Midbrain (tissue), 1 donor: ENCODE measurements at places on chromosomes 3 and 15.

DNA sequence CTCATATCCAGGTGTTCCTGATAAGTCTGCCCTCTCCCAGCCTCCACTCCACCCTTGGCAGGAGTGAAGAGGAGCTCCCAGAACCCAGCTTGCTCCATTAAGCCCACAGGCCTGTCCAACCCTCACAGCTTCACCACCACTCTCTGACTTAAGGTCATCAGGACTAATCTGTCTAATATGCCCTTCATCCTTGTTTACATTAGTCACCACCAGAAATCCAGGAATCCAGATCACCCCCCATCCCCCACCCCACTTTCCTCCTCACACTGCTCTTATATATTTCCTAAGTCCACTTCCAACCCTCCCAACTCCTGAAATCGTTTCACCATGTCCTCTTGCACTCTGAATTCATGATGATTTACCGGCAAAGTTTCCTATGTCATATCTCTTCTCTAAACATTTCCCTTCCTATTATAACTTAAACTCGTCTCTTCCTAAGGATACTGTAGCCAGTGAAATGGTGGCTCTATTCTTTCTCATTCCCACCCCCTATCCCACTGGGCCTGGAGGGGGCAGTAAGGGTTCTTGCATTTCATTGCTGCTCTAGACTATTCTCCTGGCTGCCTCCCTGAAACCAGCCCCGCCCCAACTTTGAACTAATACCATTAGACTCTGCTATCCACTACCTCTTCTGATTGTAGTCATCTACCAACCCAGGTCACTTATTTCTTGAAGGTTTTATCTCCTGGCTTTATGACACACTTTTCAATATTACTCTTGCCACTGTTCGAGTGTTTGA lies 43.4 kb downstream of the PPP2R3A start:
- DNase-seq, result no peak

DNA sequence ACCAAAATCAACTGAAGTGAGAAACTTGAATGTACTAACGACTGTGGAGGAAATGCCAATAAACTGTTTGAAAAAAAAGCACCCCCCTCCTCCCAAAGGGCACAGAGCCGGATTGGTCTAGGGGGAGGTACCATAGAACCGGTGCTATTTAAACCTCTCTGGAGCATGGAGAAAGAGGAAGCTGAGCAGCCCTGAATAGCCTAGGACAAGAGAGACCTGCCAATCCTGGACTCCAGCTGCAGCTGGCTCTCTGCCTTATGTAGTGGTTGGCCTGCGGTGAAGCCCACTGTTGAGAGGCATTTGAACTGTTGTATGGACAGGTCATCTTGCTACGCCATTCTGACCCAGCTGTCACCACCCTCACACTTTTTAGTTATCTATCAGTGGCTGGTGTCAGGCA lies 1.5 kb upstream of the SH3GL3 start:
- DNase-seq, result no peak

- DNase-seq, result no peak
Measured at GRCh38 chr15:91976966-91977365, 123.5 kb downstream of the SLCO3A1 start.

DNA sequence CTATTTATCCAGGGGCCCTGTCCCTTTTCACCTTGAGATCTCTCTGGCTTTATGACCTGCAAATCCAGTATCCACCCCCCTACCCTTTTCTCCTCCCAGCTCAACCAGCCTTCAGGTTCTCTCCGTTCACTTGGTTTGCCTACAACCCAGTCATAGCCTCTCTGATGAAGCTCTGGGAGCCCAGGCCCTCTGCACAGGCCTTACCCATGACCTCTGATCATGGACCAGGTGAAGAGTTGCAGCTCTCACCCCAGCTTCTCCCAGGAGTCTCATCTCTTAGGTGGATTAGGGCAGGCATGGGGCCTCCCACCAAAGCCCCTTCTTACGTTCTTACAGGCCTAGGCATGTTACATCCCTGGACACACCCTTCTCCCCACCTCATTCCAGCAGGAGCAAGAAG lies 59.8 kb downstream of the EXOG start:
- no peak for DNase-seq

DNA sequence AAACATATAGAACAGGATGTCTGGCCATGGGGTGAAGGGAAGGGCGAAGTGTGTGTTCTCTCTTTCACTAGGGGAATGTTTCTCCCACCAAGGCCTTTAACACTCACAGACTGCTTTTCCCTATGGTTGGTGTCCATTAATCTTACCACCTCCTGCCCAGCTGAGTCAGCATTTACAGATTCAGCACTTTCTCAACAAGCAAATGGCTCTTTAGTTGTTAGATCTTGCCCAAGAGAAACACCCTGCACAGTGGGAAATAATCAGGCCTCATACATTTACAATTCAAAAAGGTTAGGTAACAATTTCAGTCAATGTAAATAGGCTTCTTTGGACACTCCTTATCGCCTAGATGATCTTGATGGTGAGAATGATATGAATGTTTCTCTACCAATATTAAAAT lies 418.2 kb downstream of the EPHA3 start:
- DNase-seq, result no peak

DNA sequence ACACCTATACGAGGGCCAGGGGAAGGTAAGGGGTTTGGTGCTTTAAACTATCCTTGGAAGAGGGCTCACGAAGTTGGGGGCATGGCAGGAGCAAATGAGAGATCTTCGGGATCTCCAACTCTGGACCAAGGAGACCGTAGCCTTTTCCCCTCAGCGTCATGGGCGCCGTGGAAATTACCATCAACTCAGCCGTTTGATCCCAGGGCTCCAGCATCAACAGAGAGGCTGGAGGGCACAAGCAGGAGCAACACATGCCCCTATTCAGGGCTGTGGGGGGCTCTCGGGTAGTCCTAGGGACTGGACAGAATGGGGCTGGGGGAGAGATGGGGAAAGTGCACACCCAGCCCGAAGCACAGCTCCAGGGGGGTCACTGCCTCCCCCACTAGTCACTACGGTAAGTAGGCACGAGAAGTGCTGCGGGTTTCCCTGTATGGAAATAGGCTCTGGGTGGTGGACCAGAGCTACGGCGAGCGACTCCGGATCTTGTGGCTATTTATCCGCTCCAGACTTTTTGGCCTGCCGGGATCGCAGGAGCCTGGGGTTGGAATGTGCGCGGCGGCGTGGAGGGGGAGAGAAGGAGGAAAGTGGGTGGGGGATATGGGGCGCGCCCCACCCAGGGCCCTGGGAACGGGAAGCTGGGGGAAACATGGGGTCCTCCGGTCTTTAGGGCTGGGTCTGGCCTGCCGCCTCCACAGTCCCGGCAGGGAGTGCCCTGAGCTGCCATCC lies 539 bp upstream of the LAMB2 start:
- DNase-seq, result peak; percentile 78

DNA sequence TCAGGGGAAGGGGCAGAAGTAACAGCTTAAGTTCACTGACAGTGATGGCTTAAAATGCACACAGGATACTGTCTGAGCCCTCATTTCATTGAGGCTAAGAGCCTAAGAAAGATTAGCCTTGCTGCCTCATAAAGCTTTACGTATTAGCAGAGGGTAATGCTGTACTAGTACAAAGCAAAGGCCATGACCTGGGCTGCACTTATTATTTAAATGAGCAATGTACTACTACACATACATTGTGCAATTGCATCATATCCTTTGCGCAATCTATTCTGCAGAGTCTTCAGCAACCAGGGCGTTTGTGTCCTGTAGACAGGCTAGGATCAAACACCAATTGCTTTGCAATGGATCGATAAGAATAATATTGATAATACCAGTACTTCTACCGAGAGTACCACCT lies 221.8 kb downstream of the TPRG1 start:
- DNase-seq, result no peak

- DNase-seq, result no peak
Measured at GRCh38 chr15:32898414-32898813, 180.6 kb downstream of the GREM1 start.

GRCh38 chr15:57097246-57097645 lies 178.8 kb downstream of the TCF12 start:
- DNase-seq, result no peak

DNA sequence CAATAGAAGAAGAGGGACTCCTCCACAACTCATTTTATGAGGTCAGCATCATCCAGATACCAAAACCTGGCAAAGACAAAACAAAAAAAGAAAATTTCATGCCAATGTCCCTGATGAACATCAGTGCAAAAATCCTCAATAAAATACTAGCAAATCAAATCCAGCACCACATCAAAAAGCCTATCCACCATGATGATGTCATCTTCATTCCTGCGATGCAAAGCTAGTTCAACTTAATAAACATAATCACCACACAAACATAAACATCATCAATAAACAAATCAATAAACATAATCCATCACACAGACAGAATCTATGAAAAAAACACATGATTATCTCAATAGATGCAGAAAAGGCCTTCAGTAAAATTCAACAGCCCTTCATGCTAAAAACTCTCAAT lies 342.1 kb downstream of the RSL24D1 start:
- DNase-seq, result no peak

GRCh38 chr3:45599984-45600650 lies 5.6 kb downstream of the LIMD1 start:
- no peak for DNase-seq

- no peak for DNase-seq
Measured at GRCh38 chr15:65342493-65342892, 35.3 kb downstream of the IGDCC3 start.

DNA sequence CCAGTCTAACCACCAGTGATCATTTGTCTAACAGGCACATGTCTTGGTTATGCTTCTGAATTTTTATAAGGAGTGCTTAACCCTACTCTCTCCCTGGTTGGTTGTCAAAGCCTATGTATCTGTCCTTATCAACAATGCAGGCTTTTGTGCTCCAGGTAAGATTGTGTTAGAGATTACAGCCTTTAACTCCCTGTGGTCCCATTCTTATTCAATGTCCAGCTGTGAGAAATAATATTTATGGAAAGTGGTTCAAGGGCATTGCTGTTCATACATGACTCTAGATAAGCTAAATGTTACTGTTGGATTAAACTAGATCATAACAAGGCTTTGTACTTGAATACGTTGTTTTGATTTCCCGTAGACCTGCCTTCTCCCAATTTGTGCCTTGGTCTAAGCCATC lies 146.1 kb upstream of the TSC22D2 start:
- DNase-seq, result no peak

DNA sequence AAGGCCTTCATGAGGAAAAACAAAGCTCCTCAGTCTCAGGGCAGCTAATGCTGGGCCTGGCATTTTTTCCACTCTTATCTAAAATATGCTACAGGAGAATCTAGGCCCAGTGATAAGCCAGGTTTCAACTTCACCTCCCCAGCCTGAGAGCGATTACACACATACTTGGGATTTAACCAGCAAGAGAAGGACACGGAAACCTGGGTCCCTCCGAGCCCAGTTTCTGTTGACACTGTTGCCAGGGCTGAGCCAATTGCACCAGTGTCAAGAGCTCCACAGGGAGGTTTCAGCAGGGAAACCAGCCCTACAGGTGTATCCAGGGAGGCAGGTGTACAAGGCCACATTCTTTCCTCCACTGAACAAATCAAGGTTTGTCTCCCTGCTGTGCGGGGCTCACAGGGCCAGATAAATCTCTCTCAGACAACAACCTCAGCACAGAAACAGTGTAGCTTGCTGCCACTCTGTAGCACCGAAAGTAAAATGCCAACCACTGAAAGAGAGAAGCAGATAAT lies 85.4 kb downstream of the MAGI1 start:
- no peak for DNase-seq

GRCh38 chr3:186366206-186366605 lies 4.2 kb upstream of the DGKG start:
- no peak for DNase-seq

DNA sequence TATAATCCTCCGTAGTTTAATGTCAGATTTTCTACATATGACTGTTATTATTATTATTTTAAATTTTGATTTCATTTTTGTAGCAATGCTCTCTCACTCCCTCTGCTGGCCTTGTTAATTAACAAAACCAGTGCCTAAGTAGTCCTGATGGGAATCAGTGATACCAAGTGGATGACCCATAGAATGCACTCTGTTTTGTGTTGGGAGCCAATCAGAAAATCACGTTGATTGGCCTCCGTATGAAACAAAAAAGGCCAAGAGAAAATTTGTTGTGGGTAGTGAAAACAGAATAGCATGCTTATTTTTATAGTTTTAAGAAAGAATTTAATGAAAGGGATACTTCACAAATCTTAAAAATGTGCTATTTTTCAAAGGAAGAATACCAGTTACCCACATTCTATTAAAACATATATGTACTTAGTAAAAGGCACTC lies 34.4 kb upstream of the MEIS2 start:
- DNase-seq, result no peak

GRCh38 chr3:114034211-114034610 lies 22.1 kb downstream of the CCDC191 start:
- no peak for DNase-seq

DNA sequence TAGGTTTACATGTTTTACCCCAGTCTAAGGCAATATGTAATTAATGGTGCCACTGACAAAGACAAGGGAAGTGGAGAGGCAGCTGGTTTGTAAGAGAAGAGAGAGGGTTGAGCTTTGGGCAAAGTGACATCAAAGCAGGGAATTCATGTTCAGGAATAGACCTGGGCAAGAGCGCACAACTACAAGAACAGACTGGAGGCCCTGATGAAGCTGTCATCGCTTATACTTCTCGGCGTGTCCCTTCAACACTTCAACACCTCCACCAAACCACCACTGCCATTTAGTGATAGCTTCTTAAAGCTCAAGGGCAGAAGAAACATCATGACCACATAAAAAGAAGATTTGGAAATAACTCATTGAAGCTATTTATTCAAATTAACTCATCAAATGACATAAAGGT lies 19.6 kb upstream of the KNG1 start:
- DNase-seq, result no peak

- no peak for DNase-seq
Measured at GRCh38 chr3:119408243-119408950, 55.0 kb downstream of the TMEM39A start.

DNA sequence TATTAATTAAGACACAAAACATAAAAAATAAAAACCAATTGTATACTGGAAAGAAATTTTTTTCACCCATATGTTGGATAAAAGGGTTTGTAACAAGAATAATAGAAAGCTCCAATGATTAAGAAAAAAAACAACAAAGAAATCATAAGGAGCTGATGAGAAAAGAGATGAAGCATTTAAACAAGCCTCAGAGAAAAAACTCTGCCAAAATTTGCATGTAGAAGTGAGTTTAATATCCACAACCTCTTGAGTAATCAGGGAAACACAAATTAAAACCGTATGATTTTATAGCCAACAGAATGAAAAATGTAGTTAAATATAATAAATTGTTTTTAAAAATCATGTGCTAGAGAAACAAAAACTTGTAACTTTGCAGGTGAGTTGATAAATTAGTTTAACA lies 192.9 kb downstream of the BCHE start:
- no peak for DNase-seq

DNA sequence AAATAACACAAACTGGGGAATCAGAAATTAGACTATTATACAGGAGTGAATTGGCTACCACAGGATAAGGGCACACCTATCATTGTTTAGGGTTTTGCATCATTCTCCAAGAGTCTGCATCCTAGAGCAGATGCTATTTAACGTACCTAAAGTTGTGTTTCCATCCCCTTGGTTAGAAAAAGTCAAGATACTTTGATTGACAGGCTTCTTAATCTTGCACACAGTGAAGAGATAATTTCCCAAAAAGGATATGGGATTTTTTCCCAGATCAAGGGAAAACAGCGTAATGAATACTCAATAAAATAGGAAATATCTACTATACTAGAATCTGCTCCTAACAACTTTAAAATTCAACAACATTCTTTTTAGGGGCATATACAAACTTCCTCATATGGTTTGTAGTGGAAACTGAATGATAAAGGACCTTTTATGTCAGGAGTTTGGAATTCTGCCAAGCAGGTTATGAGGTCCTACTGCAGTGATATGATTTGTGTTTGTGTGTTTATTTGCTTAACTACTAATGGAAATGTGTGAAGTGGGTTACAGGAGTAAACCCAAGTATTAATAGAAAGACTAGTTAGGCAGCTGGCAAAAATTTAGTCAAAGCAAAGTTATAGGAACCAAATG lies 124.1 kb upstream of the MME start:
- no peak for DNase-seq
